NCI-H345 (cell line): ENCODE measurements at places on chromosomes 4 and X.

- no peak for DNase-seq
These were observed 13.4 kb upstream of the DHRSX start for GRCh38 chrX:2514131-2514530.

DNA sequence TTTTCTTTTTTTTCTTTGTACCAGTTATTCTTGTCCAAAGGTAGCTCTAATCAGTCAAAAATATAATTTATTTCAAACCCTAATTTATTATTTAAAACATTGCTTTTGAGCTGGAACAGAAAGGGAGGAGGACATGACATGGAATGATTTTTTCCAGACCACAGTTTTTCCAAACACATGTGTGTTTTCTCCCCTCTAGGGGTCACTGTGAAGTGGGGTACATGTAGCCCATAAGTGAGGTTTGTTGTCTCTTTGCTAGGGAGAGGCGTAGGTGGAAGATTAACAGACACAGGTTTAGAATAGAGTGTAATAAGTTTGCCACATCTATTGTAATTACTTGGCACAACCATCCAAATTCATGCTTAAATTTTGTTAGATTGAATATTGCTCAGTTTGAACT, 83.0 kb downstream of the TNIP2 start:
- DNase-seq, result no peak

- DNase-seq, result no peak
These were observed 278.3 kb downstream of the PCDH18 start for GRCh38 chr4:137253949-137254348.

DNA sequence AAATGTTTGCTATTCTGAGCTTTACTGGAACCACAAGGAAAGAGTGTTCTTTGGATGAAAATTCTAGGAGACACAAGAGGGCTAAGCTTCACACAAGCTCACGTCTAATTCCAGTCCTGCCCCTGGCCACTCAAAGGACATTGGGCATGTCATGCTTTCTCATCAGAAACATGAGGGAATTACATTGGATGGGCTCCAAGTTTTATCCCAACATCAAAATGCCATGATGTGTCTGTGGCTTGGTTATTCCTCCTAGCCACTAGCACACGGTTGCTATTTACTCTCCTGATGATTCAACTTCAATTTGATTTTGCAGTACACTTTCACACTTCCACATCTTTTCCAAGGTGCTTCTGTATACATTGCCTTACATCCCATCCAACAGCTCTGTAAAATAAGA, 149.6 kb upstream of the FAM9B start:
- DNase-seq, result no peak

DNA sequence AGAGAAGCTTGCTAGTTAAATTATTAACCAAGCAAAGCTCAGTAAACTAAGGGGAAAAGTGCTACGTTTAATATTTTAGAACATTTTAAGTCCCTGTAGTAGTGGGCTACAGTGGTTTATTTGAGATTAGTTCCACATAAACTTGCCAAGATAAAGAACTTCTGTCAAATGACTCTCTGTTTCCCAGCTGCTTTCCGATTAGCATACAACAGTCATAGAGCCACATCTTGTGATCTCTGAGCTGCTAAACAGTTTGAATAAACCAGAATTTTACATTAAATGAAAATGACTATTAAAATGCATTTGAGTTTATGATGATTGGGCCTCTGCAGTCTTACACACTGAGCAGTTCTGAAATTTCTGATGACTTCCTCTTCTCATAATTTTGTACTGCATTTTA, 568.5 kb downstream of the IQCM start:
- DNase-seq, result no peak

- DNase-seq, result no peak
These were observed 99.2 kb upstream of the DDIT4L start for GRCh38 chr4:100289530-100289888.

DNA sequence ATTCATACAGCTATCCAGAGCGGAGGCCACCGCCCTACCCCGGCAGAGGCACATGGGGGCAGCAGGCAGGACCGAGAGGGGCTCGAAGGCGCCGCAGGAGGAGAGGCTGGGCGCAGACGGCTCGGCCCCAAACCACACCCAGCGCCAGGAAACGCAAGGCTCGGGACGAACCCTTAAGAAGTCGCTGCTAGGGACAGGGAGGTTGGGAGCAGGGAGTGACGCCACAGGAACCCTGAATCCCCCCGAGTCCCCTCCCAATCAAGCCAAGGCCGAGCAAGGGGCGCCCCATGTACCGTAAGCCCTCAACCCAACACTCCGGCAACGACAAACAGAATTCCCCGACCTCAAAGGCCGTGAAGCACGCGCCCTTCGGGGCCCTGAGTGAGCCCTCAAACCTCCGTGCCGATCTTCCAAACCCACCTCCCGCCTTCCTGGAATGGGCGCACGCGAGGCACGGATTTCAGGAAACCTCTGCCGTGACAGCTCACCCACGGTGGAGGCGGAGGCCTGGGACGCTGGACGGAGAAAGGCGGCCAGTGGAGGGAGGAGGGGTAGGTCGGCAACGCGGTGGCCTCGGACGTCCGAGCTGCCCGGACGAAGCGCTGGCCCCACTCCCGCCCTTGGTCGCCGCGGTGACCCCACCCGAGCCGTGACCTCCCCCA, 1.8 kb downstream of the ZFYVE28 start:
- no peak for DNase-seq

- DNase-seq, result peak; percentile 67
These were observed at the start of gene PRICKLE3 for GRCh38 chrX:49186125-49187027. TSS of gene PRICKLE3 (minus strand) at chrX:49186373. CDS start at chrX:49186297, 76 bp downstream.

GRCh38 chr4:157576671-157577217, 356.2 kb downstream of the GRIA2 start:
- no peak for DNase-seq

GRCh38 chr4:36088542-36088941, 155.8 kb downstream of the ARAP2 start:
- DNase-seq, result peak; percentile 57

GRCh38 chr4:108637856-108638255, 12.5 kb upstream of the OSTC start:
- no peak for DNase-seq

- no peak for DNase-seq
These were observed 286.5 kb downstream of the EPHA5 start for GRCh38 chr4:65383589-65384305.

GRCh38 chr4:111807576-111807975, 337.7 kb upstream of the FAM241A start:
- no peak for DNase-seq

DNA sequence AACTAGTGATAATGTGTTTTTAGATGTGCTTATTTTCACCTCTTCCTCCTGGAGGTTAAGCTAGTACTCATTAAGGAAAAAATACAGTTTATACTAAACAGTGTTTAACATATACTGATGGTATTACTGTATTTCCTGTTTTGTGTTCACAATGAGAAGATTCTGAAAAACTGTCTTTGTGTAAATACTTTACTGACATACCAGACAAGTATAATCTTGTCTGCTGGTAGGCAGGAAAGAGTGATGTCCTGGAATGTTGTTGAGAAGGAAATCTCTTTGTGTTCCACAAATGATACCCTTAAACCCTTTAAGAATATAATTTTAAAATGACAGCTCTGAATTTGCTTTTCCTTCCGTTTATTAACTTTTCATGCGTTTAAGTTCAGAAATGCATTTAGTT, 205.5 kb upstream of the NUDT6 start:
- DNase-seq, result no peak

- no peak for DNase-seq
These were observed 94.4 kb downstream of the NHSL2 start for GRCh38 chrX:72005046-72005445.

- no peak for DNase-seq
These were observed 28.8 kb downstream of the PPP2R3B start for GRCh38 chrX:357693-358471.

DNA sequence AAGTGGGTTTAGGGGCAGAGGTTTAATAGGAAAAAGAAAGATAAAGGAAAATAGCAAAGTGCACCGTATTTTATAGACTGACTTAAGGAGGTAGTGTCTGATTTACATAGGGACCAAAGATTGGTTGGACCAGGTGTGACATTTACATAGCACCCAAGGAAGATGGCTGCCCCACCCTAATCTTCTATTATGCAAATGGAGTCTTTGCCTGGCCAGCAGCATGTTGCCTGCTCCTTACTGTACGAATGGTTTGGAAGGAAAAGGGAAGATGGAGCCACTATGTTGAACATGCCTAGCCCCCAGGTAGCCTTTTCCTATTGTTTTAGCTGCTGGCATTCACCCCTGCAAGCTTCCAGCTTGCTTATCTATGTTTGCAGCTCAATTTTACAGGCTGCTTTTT, 146.2 kb upstream of the PDE5A start:
- no peak for DNase-seq

DNA sequence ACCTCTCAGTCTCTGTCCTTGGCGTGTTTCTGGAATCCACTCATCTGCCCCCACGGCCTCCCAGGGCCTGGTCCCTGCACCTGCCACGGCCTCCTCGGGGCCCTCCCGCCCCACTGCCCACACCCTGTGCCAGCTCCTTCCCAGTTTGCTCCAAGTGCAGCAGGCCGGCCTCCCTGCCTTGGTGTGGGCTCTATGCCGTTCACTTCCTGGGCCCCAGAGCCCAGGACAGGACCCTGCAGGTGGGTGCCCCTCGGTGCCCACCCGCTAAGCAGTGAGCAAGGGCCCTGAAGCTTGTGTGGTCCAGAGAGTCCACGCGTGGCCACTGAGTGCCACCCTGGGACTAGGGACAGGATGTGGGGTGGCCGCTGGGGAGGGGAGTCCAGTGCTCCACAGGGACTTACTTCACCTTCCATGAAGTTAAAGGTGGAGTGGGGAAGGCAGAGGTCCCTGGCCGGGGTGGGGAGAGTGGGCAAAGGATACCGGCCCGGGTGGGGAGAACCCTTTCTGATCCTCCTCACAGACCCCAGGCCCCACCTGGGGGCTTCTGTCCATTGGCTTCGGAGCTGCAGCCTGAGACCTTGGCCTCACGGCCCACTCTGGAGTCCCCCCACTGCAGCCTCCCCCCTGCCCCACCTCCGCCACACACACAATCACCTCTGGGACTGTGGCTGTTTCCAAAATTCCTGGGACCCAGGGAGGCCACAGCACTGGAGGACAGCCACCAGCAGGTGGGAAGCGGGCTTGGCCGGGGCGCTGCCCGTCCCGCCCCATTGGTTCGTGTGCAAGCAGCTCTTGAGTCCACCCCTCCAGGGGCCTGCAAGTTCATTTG, 60.0 kb upstream of the NKX1-1 start:
- DNase-seq, result no peak

DNA sequence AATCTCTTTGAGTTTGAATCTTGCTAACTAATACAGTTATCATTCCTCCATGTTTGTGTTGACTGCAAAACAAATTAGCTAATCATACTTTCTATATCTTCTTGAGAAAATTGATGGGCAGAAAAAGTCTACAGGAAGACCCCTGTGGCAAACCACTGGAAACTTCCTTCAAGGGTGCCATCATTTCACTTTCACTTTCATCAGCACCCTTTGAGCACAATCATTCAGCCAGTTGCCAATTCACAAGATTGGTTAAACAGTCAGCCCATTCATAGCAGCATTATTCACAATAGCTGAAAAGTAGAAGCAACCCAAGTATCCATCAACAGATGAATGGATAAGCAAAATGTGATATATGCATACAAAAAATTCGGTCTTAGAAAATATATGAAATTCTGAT, 101.5 kb downstream of the CCDC160 start:
- DNase-seq, result no peak

GRCh38 chrX:130114141-130114588, 3.9 kb upstream of the ELF4 start:
- DNase-seq, result no peak

- DNase-seq, result no peak
These were observed 42.4 kb downstream of the KDM6A start for GRCh38 chrX:44915361-44915868.

- DNase-seq, result no peak
These were observed 480.8 kb upstream of the TECRL start for GRCh38 chr4:64889906-64890610.
